NCI-H1694 (cell line): ENCODE measurements at places on chromosomes 6 and 20.

DNA sequence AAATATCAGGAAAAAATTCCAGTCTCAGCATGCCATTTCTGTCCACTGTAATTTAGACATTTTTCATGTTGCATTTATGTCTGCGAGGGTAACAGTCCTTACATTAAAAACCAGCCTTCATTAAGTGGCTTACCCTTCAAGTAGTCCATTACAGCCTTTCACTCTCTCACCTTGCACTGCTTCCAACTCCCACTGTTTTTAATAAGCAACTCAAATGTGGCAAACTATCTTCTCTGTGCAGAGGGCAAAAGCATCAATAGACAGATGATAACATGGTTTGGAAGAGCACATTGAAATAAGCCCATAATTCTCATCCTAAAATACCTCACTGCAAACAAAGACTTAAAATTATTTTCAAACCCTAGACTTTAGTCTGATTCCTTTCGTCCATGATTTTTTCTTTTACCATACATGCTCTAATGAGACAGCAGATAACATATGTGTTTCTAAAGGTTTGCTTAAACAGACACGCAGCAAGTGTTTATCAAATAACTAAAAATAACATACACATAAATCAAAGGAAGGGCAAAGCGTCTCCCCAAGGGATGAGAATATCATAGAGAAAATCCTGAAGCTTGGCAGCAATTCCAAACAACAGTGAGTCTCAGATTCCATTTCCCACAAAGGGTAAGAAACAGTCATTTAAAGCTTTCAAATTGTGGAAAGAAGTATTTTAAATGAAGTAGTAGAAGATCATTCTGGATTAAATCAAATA lies 130.4 kb downstream of the PTPRK start:
- DNase-seq, result no peak

DNA sequence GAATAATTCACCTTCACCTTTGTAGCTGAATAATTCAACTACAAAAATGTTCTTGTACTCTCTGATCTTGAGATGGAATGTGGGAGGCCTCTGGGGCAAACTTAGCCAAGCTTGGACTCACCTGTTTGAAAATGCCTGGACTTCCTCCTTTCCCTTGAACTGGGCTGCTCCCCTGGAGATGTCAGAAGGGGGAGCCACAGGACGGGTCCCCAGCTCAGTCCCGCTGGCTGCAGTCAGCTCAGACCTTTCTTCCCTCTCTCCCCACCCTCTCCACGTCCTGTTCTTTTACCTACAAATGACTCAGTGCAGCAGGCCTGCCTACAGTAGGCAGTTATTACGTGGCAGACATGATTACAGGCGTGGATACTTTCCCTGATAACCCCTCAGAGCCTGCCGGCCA lies 131.5 kb upstream of the RALGAPA2 start:
- DNase-seq, result no peak

GRCh38 chr6:21996425-21997118 lies 300.3 kb downstream of the PRL start:
- no peak for DNase-seq

DNA sequence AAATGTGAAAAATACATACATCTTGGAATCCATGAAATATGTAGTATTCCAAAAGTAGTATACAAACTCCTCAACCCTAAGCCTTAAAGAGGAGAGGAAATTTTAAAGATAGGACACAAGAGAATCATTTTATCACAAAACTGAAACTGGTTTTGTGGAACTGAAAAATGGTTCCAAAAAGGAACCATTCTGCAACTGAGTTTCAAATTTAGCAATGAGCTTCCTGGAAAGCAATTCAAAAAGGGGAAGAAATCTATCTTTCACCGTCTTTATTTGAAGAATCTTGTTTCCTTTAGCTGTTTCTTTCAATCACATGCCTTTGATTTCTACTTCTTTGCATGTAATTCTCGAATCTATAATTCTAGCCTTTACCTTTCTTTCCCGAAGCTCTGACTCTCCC lies 32.2 kb upstream of the LAMP5 start:
- DNase-seq, result no peak

GRCh38 chr20:38059832-38060231 lies 26.3 kb downstream of the RPRD1B start:
- no peak for DNase-seq
